CD4-positive, alpha-beta T cell treated with Interleukin-2 at 100 ng/mL for 4 hours (primary cell): ENCODE measurements at places on chromosomes 7 and 10.

- no peak for DNase-seq
Measured at GRCh38 chr7:98084631-98085030, 22.0 kb upstream of the LMTK2 start.

DNA sequence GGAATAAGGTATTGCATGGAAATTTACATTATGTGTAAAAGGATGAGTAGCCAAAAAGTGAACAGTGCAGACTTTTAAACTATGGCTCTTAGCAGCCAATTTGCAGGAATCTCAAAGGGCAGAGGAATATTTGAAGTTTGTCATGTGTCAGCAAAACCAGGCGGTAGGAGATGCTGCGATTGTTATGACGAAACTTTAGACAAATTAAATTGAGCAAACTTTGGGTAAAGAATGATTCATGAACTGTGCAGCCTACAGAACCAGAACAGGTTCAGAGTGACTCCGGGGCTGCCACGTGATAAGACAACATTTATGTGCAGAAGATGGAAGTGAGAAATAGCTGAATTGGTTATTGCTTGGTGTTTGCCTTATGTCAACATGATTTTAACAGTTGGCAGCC lies 39.2 kb upstream of the CCDC6 start:
- DNase-seq, result no peak

DNA sequence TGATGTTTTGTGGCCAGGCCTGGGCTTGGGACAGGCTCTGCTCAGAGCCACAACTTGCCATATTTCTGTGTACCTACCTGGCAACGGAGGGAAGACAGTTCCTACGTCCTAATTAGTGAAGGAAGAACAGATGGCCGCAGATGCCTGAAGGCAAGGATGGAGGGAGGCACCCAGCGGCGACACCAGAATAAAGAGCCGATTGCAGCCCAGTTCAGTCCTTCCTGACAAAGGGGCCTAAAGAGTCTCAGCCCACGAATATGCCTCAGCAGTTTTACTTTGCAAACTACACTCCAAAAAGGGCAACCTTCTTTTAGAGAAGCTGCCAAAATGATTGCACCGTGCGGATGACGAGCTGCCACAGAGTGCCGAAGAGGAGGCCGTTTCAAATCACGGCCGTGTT lies 585.8 kb downstream of the GLRX3 start:
- DNase-seq, result no peak

DNA sequence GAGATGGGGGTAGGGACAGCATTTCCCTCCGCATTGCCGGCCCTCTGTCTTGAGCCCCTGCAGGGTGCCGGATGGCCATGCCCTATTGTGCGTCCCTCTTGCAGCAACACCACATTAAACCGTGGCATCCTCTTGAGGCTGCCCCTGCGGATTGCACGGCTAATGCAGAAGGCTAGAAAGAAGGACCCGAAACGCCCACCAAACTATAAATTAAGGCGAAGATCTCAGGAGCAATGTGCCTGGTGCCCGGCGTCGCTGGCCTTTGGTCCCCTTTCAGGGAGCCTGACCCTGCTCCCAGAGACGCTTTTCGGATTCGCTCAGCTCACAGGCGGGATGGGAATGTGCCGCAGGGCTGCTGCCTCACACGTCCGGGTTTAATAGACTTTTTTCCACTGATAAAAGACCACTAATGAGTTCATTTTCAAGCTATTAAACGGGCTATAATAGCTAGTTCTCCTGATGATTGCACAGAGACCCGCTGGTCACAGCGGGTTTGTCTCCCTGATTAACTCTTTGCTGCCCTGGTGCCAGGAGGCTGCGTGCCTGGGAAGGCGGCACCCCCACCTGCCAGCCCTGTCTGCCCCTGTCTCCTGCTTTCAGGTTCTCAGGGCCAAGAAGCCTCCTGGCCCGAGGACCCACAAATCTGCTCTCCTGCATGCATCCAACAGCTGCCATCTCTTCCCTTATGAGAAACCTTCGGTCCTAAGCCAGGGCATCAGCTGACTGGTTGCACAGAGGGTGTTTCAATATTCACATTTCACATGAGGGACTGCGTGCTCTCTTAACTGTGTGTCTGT lies 128.3 kb downstream of the ADARB2 start:
- DNase-seq, result no peak

GRCh38 chr10:131815266-131816156 lies 85.3 kb upstream of the PPP2R2D start:
- no peak for DNase-seq

- no peak for DNase-seq
Measured at GRCh38 chr10:23918090-23918723, 290.7 kb upstream of the KIAA1217 start.

- no peak for DNase-seq
Measured at GRCh38 chr7:38863601-38864291, 45.2 kb downstream of the VPS41 start.

DNA sequence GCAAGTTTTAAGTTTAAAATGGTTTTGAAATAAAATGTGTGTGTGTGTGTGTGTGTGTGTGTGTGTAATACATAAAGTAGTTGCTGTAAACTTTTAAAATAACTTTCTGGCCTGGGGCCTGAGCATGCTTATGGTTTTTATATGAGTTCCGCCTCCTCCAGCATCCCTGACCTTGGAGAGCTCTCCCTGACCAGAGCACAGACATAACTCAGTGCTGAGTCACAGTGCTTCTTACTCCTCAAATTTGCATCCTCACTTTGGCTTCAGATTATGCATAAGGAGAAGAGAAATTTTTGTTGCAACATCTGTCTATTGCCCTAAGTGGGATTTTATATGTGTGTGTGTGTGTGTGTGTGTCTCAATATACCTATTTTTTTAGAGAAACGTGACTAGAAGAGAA lies 200.8 kb downstream of the ELMO1 start:
- DNase-seq, result no peak

DNA sequence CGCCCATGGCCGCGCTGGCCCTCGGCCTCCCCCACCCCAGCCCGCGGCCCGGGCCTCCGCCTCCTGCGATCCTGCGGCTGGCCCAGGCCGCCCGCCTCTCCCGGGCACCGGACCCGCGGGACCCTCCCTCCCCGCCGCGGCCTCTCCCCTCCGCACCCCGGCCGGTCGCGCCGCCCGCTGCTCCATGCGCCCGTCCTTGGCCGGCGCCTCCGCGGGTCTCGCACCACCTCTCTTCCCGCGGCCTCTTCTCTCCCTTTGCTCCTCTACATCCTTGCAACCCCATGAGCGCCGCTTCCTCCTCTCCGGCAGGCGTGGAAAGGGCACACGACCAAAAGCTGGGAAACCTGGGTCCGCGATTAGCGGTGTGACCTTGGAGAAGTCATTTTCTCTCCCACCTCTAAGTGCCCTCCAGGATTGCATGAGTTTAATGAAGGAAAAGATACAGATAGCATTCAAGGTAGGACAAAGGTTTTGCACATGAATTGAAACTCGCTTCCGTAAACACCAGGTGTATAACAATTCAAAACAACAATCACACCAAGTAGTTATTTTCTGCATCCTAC lies 448 bp upstream of the SRPK2 start:
- peak; percentile 3 for DNase-seq
